Left cardiac atrium (tissue), 4 donors: ENCODE measurements at places on chromosomes 6 and 20.

GRCh38 chr6:107124934-107125348 is 9.6 kb upstream of the BEND3 start:
- DNase-seq: no peak

GRCh38 chr6:27839626-27840475 is 72.3 kb downstream of the OR2B2 start:
- peak; percentile 42 for DNase-seq

GRCh38 chr20:62624325-62624690 is 18.0 kb upstream of the SLCO4A1 start:
- peak; percentile 28 for DNase-seq

DNA sequence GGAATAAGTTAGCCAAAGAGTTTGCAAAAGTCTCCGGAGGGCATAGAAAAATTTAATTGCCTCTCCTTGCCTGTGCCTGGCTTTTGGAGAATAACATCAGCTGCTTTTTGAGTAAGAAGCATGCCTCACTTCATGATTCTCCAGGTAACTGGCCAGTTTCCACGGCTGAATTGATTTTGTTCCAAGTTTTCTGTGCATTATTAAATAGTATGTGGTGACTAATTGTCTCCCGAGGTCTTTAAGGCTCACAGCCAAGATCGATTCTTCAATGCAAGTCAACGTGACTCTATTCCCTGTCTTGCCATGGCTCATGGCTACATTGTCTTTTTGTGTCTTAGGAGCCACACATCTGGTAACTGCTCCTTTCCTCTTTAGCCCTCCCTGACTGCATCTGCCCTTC is 54.2 kb downstream of the CNR1 start:
- DNase-seq: no peak

DNA sequence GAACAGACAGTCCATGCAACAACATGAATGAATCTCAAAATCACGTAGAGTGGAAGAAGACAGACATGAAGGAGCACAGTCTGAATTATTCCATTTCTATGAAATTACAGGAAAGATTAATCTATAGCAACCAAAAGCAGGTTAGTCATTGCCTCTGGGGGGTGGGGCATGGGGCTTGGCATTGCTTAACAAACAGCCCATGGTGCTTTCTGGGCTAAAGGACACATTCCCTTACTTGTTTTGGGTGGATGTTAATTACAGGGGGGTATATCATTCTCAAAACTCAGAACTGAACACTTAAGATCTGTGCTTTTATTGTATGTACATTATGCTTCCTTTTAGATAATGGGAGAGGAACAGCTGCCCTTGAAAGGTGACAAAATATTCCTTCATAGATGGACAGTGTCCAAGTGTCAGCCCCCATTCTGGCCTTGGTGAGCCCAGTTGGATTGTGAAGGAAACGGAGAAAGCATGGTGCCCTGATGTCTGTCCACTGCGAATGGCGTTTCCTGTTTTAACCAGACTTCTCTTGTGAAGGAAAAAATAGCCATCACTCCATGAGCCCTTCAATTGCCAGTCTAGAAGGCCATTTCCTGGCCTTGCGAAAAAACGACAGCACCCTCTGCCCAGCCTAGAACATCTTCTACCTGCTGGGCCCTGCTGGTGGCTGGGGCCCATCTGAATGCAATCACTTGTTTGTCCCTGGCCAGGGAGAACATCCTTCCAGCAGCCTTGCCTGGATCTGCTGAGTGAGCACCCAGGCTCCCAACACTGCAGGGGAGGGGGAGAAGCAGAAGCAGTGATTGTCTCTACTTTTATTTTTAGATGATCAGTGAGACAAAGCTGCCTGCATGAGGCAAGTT is 179.7 kb downstream of the BCAS1 start:
- DNase-seq: no peak

- no peak for DNase-seq
These were observed 10.9 kb upstream of the METTL24 start for GRCh38 chr6:110369066-110369465.

- no peak for DNase-seq
These were observed 34.1 kb upstream of the TMEM14A start for GRCh38 chr6:52636830-52637229.
